NCI-H2107 (cell line): ENCODE measurements at places on chromosomes 7 and 10.
A peak's percentile ranks its signal among the peaks of the same experiment; 100 is the strongest.

DNA sequence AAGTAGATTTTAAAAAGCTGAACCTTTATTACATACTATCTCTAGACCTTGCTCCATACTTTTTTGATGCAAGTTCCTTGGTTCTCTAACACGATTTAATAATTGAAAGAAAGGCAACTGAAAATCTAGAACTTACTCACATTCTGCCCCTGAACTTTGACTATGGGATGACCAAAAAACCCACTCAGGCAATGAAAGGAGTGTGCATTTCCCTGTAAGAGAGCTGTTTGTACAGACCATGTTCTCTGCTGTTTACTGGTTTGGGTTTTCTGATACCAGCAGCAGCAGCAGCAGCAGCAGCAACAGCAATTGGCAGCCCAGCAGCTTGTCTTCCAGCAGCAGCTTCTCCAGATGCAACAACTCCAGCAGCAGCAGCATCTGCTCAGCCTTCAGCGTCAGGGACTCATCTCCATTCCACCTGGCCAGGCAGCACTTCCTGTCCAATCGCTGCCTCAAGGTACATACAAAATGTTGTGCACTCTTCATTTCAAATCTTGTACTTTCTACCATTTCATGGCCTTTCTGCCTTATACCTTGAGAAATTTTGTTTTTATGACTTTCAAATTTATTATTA, 216.7 kb downstream of the FOXP2 start:
- DNase-seq, result no peak

- no peak for DNase-seq
Measured at GRCh38 chr7:37987732-37988131, 67.3 kb downstream of the EPDR1 start.

- DNase-seq, result peak; percentile 77
Measured at GRCh38 chr7:26365077-26365900, 73.6 kb downstream of the SNX10 start.

- DNase-seq, result no peak
Measured at GRCh38 chr7:48298779-48299178, 127.5 kb downstream of the ABCA13 start.
